ENCODE measurements at places on chromosomes 13 and 19.

- peak; percentile 49 for DNase-seq
These were observed 38.6 kb downstream of the LIG4 start for GRCh38 chr13:108176685-108177274.

DNA sequence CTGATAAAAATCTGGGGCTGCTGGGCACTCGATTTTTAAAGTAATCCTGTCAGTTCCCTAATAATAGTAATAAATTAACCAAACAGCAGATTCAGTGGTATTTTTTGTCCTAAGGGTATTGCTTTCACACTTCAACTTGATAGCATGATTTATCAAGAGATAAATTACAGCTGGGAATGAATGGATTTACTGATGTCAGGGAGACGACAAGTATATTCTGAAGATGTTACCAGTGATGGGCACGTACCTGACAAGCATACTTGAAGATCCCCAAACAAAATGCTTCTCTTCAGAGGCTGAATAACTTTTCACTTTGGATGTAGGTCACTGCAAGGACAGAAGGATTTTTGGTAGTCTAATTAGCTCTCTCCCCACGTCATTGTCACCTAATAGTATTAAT, 82.0 kb downstream of the OLFM4 start:
- DNase-seq = no peak

DNA sequence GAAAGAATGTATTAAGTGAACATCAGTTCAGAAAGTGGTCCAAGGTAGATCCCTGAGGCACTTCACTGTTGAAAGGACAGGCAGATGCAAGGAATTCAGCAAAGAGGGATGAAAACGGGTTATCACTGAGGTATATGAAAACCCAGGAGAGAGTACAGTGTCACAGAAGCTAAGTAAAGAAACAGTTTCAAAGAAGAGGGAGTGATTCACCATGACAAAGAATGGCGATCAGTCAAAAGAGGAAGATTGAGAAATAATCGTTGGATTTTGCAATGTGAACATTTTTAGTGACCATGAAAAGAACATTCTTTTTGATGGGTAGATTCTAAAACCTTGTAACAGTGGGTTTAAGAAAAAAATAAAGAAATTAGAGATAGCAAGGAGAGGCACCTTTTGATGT, 99.3 kb downstream of the EPSTI1 start:
- no peak for DNase-seq

DNA sequence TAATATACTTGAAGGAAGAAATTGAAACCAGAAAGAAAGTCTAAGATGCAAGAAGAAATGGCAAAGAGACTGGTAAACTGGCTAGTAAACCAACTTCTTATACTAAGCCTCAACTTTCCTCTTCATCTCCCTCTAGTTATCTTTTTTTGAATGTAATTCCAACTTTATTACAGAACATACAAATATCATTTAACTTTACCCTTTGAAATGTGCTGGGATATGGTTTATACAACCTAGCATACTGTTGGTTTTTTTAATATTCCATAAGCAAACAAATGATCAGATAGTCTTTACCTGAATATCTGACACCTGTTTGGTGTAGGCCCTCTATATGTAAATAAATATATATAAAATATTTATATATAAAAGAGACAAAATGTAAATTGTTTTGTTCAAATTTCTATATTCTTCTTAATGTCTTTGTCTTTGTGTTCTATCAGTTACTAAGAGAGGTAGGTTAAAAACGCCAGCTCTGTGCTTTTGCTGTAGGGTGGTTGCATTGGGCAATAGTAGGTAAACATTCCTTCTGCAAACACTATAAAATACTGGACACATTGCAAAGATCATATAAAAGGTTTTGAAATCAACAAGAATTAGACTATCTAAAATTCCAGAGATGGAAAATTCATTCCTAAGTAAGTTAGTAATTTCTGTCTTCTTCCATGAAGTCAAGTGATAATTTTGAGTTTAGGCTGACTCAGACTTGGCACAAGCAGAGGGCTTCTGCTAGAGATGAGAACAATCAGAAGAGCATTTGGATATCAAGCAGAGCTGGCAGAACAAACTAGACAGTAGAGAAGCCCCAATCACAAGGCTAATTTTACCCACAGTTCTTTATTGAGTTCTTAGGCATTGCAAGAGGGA, 383.3 kb downstream of the RFC3 start:
- no peak for DNase-seq

DNA sequence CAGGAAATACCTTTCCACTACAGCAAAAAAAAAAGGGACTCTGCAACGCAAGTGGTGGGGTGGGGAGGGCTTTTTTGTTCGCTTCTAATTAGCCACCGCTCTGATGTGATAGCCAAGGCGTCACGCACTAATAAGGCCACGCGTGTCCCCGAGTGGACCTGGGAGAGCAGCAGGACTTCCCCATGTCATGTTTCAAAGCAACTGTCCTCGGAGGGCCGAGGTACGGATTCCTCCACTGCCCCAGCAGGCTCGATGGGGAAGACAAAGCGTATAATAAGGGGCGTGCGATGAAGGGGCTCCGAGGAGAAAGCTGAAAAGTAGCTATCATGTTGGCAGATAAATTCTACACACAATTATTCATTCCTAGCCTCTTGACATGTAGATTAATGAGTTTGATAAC, 179.7 kb upstream of the ZNF507 start:
- no peak for DNase-seq

GRCh38 chr13:41660411-41660810, 203.1 kb downstream of the RGCC start:
- DNase-seq = no peak

- DNase-seq = no peak
These were observed 1.3 kb downstream of the APOC2 start for GRCh38 chr19:44947041-44947581.

- no peak for DNase-seq
These were observed 2.8 kb downstream of the FAM124A start for GRCh38 chr13:51225029-51225428.

DNA sequence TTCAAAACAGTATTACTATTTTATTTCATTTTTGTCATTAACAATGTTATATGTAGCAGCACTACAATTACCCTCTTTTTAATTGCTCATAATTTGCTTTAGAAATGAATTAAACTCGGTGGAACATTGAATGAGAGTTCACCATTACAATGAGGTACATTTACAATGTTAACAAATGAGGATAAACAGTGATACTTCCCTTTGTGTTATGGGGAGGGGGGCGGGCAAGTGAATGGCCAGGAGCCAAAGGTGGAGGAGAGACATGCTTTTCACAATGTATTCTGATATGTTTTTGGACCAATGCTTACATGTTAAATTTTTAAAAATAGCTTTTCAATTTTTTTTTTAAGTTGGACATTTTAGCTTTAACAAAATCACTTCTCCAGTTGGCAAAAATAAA, 34.2 kb downstream of the NALCN start:
- DNase-seq = no peak

DNA sequence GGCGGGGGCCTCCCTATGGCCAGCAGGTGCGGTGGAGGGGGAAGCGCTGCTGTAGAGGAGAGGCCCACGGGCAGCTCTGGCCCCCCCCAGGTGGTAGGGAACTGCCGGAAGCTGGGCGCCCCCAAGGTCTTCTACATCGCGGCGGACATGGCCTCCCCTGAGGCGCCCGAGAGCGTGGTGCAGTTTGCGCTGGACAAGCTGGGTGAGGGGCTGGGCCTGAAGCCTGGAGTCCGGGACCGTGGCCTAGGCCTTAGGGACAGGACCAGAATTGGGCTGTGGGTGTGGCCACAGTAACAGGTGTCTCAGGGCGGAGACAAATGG, 3.8 kb upstream of the RPL36 start:
- no peak for DNase-seq

GRCh38 chr13:49258089-49258796, 10.5 kb downstream of the CDADC1 start:
- DNase-seq = no peak

GRCh38 chr13:94323764-94324758, 155.4 kb downstream of the DCT start:
- DNase-seq = no peak

GRCh38 chr19:56222901-56223300, 20.8 kb downstream of the ZSCAN5C start:
- DNase-seq = no peak

DNA sequence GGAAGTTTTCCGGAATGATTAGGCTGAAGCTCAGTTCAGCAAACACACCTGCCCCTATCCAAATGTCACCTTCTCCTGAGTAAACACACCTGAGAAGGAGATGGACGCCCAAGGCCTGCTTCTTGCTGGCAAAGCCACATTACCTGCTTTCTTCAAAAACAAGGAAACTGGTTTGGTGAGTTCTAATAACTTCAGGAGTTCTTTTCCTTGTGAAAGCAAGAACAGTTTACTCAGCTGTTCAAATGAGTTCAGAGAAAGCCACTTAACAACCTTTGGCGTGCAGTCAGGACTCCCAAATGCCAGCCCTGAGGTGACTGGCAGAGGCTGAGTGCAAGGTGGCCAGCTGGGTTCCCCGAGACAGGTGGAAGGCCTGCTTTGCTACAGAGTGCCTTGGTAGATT, 160.5 kb downstream of the STK24 start:
- no peak for DNase-seq

- peak; percentile 83 for DNase-seq
These were observed at the start of gene ZNF569 for GRCh38 chr19:37466798-37467607. ZNF569 (minus strand) TSS chr19:37467444; CDS start chr19:37444921, 22,523 bp downstream.

- peak; percentile 77 for DNase-seq
These were observed 1.2 kb downstream of the BLVRB start for GRCh38 chr19:40464059-40465024.

DNA sequence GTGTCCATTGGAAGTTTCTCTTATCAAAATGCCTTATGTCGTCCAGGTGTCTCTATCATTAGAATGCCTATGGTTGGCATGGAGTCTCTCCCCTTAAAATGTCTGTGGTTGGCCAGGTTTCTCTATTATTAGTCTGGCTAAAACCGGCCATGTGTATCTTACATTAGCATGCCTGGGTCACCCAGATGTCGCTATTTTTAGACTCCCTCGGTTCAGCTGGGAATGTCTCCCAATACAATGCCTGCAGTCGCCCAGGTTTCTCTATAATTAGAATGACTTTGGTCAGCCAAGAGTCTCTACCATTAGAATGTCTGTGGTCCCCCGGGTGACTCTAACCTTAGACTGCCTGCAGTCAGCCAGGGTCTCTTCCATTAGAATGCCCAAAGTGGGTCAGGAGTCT, 1536.1 kb downstream of the UQCRFS1 start:
- DNase-seq = no peak

- DNase-seq = no peak
These were observed 932 bp downstream of the SLC35E1 start for GRCh38 chr19:16571283-16571682.

- DNase-seq = no peak
These were observed 254.9 kb downstream of the DLEU7 start for GRCh38 chr13:50588491-50589130.

DNA sequence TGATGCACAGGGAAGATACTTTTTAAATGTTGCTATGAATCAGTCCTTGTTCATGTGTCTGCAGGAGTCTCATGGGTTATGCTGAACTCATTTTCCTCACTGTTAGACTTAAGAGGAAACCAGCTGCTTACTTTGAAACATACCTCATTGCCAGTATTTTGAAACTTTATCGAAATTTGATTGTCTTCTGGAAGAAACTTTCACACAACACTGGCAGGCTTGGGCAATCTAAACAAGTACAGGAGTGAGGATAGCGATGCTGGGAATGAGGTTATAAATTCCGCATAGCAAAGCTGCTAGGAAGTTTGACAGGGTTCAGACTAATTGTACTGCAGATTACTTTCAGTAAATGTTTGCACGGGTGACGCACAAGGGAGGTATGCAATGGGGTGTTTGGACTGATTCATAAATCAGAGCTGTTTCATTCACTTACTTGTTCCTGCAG, 245.7 kb downstream of the DNAJC15 start:
- no peak for DNase-seq

DNA sequence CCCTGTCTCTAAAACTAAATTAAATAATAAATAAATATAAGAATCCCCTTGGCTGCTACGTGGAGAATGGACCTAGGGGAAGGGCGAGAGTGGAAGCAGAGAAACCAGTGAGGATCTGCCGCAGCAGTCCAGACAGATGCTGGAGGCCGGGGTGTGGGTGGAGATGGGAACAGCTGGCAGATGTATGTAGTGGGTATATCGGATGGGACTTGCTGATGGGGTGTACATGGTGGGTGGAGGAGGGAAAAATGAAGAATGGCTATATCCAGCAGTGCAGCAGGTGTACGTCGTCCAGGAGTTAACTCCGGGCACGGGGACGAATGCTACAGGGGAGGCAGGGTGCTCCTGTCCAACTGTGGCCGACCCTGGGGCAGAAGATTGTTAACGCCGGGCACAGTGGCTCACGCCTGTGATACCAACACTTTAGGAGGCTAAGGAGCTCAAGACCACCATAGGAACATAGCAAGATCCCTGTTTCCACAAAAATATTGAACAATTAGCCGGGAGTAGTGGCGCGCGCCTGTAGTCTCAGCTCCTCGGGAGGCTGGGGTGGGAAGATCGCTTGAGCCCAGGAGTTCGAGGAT, 654 bp downstream of the CEP89 start:
- DNase-seq = no peak

DNA sequence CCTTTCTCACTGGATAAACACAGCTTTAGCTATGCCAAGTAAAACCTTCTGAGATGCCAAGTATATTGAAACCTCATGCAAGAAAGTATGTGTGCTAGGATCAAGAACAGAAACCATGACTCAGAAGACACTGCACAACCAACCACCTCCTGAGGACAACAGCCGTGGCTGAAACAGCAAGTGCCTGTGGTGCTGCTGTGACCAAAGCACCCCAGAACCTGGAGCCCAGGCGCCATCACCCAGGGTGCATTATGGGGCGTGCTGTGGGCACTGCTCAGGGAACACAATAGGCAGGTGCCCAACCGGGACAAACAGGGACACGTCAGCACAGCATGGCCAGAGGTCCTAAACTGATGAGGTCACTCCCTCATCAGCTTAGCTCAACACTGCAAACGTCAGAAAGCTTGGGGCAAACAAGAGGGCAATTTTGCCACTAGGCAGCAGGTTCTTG, 101.3 kb upstream of the SLC15A1 start:
- DNase-seq = no peak

GRCh38 chr19:39906283-39906682, 28.2 kb downstream of the FCGBP start:
- no peak for DNase-seq

GRCh38 chr19:7852851-7853769, 21.1 kb downstream of the PRR36 start:
- DNase-seq = peak; percentile 50

DNA sequence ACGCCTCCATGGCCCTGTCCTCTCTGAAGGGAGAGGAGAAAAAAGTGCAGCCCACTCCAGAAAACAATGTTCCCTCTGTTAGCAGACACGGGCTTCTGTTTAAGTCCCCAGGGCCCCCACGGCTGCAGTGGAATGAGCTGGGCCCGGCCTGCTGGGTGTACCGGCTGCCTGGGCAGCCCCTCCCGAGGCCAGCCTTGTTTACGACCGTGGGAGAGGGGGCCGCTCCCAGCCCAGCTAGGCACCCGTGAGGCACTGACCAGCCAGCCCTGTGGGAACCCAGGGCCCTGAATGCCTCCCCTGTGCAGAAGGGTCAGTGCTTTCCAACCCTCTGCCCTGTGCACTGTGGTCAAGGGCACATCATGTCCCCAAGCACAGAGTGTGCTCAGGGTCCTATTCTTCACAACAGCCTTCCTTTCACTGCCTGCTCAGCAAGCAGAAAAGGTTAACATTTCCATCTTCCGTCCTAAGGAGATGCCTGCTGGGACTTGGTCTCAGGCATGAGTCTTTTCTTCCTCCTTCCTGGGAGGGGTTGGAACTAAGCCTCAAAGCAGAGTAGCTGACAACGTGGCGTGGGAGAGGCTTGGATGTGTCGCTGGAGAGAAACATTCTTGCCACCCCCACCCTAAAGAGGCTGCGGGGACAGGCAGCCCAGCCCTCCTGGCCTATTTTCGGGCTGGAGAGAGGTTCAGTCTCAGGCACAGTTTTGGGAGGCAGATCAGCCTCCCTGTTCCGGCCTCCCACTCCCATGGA, 90.1 kb downstream of the RGCC start:
- DNase-seq = no peak

- no peak for DNase-seq
These were observed 49.5 kb downstream of the STARD13 start for GRCh38 chr13:33236021-33236420.

Data from activated T-cell treated with anti-CD3 and anti-CD28 coated beads for 4 hours (primary cell).